Epithelial cell of proximal tubule (primary cell): ENCODE measurements at places on chromosomes 7 and 10.

GRCh38 chr7:157525491-157525915 is 188.7 kb downstream of the DNAJB6 start:
- DNase-seq = no peak

- no peak for DNase-seq
These were observed 20.4 kb upstream of the C10orf71 start for GRCh38 chr10:49278497-49278981.

GRCh38 chr7:136640977-136641376 is 227.5 kb upstream of the CHRM2 start:
- DNase-seq = no peak

DNA sequence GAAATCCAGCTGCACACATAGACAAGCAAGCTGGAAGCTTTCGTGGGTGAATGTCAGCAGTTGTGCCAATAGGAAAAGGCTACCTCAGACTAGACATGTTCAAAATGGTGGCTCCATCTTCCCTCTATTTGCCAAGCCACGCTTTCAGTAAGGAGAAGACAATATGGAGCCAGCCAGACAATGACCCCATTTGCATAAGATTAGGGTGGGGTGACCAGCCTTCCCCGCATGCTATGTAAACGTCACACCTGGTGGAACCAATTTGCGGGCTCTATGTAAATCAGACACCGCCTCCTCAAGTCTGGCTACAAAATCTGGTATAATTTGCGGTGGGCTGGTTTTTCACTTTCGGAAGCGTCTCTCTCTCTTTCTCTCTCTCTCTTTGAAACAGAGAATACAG is 297.4 kb upstream of the PCDH15 start:
- DNase-seq = no peak

DNA sequence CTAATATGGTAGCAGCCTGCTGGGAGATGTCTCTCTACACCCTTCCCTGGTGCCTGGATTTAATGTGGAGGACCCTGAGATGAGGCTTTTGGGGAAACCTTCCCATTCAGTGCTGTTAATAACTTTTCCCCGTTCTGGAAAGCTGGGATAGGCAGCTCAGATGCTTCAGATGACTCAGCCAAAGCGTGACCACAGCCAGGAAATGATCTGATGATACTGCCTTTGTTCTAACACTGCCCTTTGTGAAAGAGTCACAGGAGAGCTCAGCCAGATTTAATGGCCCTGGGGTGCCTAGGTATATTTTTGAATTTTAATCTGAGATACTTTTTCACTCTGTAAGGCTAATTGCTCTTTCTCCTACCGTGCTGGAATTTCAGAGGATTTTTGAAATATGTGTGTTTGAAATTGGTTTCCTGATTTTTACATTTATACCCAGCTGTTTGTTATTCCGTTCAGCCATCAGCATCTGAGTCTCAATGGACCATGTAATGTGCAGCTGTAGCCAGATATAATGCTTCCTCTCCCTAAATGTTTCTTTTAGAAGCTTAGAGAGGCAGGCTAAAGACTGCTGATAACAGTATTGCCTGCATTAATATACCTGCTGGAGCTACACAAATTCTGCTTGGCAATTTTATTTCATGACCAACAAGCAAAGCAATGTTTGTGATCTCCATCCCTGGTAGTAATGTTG is 17.8 kb downstream of the CELF2 start:
- DNase-seq = peak; percentile 54

DNA sequence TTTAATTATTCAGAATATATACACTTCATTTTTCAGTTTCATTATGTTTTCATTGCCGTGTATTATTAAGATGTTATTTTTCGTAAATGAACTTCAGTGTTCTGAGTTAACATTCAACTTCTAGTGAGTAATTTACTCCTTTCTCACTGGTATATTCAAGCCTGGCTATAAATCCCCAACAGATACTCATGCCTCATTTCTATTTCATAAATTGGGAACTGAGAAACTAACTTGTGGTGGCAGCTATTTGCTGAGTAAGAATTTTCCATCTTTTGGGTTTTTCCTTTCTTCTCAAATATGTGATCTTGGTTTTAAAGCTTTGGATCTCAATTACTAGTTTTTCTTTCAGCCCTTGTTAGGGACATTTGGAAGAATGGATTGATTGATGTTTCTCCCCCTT is 281.1 kb downstream of the CDK14 start:
- DNase-seq = no peak

DNA sequence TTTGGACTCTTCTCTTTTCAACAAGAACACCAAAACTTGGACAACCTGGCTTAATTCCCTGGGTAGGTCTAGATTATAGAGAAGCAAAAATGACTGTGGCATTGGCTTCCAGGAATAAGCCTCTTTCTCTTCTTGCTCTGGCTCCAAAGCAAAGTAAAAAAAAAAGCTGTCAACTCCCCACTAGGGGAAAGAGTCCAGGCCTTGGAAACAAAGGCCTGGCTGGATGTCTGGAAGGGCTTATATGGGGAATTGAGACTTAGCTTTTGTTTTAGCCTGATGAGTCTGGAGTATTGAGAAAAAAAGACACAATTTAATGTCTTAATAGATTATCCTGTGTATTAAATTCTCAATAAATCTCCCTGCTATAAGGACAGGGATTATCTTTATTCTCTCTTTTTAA is 300.6 kb downstream of the SORCS3 start:
- no peak for DNase-seq

DNA sequence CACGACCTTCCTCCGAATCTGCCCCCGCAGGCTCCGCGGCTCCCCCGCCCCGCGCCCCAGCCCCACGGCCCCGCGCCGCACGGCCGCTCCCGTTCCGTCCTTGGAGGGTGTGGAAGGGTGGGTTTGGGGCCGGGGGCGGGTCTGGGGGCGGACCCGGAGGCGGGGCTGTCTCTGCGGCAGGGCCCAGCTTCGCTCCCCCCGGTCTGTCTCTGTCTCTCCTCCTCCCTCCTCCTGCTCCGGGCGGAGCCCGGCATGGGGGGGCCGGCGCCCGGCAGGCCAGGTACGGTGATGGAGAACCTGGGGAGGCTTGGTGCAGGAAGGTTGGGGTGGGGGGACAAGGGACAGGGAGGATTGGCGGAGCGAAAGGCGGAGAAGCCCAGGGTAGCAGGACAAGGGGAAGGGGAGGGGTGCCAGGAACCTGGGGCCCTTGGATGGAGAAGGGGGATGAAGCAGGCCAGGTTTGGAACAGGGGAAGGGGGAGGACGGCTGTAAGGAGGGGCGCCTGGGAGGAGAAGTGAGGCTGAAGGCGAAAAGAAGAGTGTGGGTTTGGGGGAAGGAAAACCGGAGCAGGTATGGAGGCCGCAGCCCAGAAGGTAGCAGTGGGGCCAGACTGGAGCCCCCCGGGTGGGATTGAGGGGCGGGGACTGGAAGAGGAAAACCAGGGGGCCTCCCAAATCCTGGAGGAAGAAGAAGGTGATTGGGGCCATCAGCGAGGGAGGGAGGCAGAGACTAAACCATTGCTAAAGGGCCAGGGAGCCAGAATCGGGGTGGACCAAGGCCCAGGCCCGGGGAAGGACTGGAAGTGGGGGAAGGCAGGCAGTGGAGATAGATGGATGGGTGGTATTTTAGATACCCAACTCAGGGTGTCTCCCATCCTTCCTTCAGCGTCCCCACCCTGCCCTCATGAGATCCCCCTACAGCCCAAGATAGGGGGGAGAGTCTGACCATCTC is at the start of gene NYAP1:
Gene NYAP1 (plus strand): TSS at position 206 of the 951 bp plus-strand sequence. CDS start 1,385 bp downstream, outside the sequence.
- DNase-seq = no peak

- DNase-seq = no peak
These were observed 92.3 kb upstream of the TMEM168 start for GRCh38 chr7:112882511-112882910.

- DNase-seq = no peak
These were observed 122.3 kb downstream of the DOCK4 start for GRCh38 chr7:112083776-112084355.

DNA sequence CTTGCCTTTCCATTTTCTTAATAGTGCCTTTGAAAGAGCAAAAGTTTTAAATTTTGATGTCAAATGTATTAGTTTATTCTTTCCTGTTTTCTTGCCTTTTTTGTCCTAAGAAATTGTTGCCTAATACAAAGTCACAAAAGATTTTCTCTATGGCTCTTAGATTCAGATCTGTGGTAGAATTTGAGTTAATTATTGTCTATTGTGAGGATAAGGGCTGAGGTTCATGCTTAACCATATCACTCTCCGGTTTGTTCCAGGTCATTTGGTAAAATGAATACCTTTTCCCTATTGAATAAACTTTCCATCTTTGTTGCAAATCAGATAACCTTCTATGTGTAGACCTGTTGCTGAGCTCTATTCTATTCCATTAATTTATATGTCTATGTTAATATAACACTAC is 96.0 kb downstream of the NOD1 start:
- DNase-seq = peak; percentile 12

- DNase-seq = no peak
These were observed 219.1 kb upstream of the KLF6 start for GRCh38 chr10:4004144-4004543.

DNA sequence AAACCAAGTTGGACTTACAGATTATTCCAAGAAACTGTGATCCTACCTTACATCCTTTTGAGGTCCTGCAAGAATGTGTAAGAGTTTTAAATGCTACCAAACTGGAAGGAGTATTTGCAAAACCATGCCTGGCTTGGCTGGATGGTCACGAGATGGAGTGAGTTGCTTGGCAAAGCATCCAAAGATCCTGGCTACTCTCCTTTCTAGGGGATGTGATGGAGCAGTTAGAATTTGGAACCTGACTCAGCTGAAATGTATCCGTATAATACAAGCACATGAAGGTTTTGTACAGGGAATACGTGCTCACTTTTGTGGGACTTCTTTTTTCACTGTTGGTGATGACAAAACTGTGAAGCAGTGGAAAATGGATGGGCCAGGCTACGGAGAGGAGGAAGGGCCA is 13.3 kb upstream of the SYPL1 start:
- DNase-seq = no peak

GRCh38 chr7:134669388-134669787 is 22.7 kb downstream of the BPGM start:
- no peak for DNase-seq

- DNase-seq = no peak
These were observed 33.9 kb upstream of the XPNPEP1 start for GRCh38 chr10:109957092-109957797.

DNA sequence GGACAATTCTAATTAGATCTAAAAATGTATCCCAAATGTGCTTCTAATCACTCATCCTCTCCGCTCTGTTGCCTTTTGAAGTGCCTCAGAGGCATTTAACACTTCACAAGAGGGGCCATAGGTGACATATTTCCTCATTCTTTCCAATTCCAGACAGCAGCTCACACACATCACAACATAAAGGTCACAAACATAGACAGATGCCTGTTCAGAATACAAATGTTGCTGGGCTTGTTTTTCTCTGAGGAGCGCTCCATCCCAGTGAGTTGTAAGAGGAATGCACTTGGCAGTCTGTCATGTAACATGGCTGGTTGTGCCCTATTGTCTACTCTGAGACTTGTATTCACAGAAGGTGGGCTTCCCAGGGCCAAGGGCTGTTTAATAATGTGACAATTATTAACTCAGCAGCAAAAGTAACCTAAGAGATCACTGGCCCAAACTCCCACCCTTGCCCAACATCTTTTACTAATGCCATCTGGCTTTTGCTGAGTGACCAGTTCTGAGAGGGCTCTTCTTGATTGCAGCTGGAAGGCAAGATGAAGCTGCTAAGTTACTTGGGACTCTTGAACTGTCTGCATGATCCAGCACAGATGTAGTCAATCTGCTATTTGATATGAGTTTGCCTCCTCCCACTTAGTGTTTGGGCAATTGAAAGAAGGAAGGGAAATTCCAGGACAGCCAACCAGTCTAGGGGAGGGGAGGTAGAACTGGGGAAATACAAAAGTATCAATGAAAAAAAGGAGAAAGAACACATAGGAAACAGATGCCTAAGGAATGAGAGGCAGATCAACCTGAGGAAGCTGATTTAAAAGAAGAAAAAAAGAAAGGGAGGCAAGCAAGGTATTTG is 13.6 kb downstream of the PON2 start:
- DNase-seq = peak; percentile 57

DNA sequence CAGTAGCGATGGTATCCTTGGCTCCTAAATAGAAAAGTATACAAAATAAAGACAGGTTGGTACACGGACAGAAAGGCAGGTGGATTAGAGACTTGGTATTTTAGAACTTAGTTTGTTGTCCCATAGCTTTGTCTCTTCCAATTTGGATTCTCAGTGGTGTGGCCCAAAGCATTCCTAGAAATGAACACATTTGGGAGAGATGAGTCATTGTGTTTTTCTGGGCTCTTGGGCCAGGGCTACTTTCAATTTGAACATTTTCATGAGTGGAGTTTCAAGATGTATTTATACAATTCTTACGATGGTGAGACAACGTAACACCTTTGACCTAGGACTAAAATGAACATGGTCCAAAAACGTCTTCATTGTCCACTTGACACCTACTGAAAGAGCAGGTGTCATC is 225.1 kb upstream of the YAE1 start:
- DNase-seq = no peak

DNA sequence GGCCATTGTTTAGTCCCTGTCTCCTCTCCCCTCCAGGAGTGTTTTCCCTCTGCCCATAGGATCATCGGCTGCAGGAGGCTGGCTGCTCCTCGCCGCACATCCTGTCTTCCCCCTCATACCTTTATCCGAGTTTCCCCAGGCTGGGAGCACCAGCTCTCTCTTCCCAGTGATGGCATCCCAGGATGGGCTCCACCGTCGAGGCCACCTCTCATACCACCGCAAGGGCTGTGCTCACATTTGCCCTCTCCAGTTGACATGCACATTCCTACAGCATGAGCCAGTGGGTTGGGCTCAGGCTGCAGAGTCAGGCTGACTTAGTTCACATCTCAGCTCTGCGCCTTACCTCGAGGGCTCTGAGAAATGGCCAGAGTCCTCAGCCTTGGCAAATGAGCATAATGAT is 12.1 kb downstream of the HKDC1 start:
- DNase-seq = no peak

GRCh38 chr10:79095316-79095715 is 26.6 kb downstream of the ZMIZ1 start:
- DNase-seq = no peak

- no peak for DNase-seq
These were observed 13.8 kb upstream of the CYP3A5 start for GRCh38 chr7:99693427-99694200.

DNA sequence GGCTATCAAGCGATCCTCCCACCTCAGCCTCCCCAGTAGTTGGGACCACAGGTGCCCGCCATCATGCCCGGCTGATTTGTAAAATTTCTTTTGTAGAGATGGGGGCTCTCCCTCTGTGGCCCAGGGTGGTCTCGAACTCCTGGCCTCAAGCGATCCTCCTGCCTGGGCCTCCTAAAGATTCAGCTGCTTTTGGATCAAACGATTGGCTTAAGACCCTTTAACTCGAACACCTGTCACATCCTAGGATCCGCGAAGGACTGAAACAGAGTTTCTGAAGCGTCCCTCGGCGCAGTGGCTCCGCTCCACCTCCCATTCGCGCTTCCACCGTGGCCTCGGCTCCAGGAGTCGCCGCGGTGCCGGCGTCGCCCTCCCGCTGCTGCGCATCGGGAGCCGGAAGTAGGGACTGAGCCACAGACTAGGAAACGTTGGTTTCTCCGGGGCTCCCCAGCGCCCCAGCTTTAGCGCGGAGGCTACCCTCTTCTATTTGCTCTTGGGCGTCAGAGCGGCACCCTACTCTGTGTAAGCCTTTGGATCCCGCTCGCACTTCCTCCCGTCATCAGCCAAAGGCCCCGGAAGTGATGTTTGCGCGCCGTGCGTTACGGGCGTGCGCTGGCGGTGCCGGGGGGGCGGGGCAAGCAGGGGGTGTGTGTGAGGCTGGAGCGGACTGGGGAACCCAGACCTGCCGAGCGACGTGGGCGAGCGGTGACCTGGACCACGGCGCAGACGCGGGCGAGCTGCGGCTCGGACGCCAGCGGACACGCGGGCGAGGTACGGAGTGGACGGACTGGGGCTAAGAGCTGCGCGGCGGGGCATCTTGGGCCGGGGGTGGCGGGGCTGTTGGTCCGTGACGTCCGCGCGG is 53.0 kb downstream of the KCTD7 start:
- DNase-seq = peak; percentile 37
